COR-L47 (cell line): ENCODE measurements at places on chromosomes 1 and 21.
A peak's percentile ranks its signal among the peaks of the same experiment; 100 is the strongest.

GRCh38 chr21:36134803-36135390, at the start of gene CBR3:
CBR3 (plus strand) TSS chr21:36135079; CDS start chr21:36135193, 114 bp downstream.
- peak; percentile 51 for DNase-seq

- DNase-seq: no peak
These were observed 57.3 kb downstream of the RHOU start for GRCh38 chr1:228792601-228793000.

- DNase-seq: no peak
These were observed 99.0 kb downstream of the TNNI3K start for GRCh38 chr1:74334147-74334546.

DNA sequence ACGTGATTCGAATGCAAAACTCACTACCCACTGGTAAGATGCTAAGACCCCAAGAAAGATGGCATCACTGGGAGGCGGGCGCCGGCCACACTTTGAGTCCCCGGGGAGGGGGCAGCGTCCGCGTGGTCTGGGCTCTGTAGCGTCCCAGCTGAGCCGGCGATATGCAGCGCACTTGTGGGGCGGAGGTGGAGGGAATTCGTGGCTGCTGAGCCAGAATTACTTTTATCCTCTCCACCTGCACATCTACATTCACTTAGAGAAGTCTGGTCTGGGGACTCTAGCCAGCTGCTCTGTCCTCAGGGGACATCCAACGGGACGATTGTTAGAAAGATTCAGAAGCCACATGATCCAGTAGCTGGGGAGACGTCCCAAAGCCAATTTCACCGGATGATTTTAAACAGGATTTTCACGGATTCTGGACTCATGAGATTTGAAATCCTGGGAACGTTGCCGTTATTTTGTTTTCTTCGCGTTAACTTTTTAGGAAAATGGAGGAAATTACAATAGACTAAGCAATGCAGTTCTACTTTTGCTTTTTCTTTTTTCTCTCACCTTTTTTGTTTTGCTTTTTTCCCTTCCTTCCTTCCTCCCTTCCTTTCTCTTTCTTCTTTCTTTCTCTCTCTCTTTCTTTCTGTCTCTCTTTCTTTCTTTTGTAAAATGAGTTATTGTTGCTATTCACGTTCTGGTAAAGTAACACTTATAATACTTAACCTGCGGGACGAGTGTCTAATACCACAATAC, 1.3 kb downstream of the JAM2 start:
- DNase-seq: peak; percentile 8

- DNase-seq: no peak
These were observed 7.7 kb downstream of the ENSA start for GRCh38 chr1:150621497-150622302.

- no peak for DNase-seq
These were observed 89.9 kb upstream of the TMPRSS2 start for GRCh38 chr21:41597811-41598231.

DNA sequence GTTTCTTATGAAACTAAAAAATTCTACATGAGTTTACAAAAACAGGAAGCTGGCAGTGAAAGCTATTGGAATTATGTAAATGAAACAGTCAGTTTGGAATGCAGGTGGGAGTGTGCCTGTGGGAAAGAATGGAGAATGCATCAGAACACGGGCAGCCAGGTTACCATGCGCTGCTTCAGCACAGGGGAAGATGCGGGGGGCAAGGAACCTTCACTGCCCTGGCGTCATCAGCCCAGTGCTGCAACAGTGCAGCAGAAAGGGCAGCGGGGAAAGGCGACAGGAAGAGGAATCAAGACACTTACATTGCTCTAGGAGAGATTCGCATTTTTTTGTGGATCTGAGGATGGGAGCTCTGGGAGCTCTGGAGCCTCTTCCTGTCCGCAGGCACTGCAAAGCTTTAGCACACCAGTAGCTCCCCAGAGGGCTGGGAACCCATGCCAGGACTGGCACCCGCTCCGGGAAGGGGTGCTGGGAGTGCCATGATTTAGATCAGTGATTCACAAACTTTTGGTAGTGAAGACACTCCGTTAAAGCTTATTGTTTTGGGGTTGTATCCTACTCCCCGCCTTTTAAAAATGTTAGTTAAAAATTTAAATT, 64.1 kb upstream of the WDR26 start:
- no peak for DNase-seq

GRCh38 chr1:9922342-9922741, 12.3 kb upstream of the CTNNBIP1 start:
- no peak for DNase-seq

DNA sequence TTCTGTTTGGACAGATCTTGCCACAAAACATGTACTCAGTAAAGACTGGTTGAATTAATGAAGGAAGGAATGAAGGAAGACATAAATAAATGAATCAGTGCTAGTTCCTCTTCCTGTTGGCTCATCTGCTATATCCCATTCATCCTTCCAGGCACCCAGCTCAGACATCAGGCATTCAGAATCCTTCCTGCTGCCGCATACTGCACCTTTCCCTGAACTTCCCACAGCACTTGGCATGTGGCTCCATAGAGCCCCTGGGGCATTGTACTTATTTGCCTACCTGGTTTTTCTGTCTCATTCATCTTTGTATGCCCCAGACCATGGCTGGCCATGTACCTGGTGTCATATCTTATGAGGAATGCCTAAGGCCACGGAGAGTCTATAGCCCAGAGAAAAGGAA, 34.4 kb upstream of the ZNF648 start:
- DNase-seq: no peak

DNA sequence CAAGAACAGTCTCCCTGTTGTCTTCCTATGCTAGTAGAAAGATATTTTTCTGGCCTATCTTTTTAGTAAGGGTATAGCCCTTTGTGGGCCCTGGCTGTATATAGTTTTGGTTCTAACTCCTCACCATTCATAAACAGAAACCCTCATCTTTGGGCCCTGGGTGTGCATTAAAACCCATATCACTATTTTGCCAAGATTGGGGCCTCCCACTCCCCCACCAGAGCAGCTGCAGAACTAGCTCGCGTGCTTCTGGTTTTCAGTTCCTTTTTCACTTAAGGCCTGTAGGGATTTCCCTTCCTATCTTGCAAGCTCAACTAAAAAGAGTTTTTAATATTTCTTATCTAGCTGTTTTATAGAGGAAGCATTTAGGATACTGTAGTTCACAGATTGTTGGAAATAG, 106.4 kb downstream of the RGL1 start:
- no peak for DNase-seq

GRCh38 chr1:51311826-51312225, 18.5 kb downstream of the TTC39A start:
- no peak for DNase-seq
